ENCODE measurements at places on chromosomes 12 and 14.

- no peak for DNase-seq
These were observed 57.0 kb upstream of the FBRSL1 start for GRCh38 chr12:132432721-132433577.

GRCh38 chr12:7369274-7369729 is 65.4 kb downstream of the ACSM4 start:
- no peak for DNase-seq

GRCh38 chr14:41403360-41403759 is 203.3 kb upstream of the LRFN5 start:
- no peak for DNase-seq

- DNase-seq: no peak
These were observed 5.9 kb downstream of the TCL1B start for GRCh38 chr14:95692109-95692508.

DNA sequence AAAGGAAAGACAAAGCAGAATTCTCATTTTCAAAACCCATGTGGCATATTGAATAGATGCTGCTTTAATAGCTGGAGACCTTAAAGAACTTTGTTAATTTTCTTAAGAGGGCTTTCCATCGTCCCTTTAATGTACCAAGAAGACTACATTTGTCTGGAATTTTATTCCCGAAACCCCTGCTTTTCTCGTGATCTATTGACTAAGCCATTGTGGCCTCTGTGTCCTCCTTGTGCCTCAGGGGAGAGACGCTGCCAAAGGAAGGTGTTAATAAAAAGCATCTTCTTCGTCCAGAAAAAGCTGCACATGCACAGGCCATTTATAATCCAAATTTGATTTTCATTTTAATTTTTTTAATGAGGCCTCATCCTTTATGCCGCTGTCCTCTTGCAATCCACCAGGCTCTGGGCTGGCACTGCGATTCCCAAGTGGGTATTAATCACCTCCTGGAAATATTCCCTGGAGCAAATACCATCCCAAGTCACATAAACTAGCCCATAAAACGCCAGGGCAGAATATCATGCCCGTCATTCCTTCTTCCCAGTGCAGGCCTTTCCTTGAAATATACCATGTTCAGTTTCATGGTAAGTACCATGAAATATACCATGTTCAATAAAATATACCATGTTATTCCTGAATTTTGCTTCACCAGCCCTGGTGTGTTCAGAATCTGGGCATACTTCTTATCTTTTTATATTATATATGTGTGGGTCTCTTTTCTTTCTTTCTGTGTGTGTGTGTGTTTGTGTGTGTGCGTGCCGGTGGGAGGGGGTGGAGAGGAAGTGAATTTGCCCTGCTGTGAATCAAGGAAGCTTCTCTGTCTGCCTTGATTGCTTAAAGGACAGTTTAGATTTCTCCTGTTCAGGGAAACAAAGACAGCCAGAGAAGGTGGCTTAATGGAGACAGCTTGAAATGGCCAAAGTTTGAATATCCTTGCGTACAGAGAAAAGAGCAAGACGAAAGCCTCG is 147.6 kb downstream of the PHETA1 start:
- DNase-seq: no peak

DNA sequence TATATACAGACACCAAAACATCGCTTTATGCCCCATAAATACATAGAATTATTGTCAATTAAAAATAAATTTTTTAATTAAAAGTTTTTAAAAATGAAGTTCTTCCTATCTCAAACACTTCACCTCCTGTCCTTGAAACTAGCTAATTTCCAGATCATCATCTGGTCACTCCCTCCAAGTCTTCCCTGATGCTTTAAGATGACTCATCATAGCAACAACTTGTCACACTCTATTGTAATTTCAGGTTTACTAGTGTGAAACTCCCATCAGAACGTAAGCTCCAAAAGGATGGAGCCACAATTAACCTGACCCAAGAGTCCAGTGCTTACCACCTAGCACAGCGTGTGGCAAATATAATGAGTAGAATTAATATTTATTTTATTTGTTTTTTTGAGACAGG is 16.3 kb downstream of the GXYLT1 start:
- no peak for DNase-seq

GRCh38 chr14:54784060-54784459 is 118.6 kb downstream of the GCH1 start:
- no peak for DNase-seq

DNA sequence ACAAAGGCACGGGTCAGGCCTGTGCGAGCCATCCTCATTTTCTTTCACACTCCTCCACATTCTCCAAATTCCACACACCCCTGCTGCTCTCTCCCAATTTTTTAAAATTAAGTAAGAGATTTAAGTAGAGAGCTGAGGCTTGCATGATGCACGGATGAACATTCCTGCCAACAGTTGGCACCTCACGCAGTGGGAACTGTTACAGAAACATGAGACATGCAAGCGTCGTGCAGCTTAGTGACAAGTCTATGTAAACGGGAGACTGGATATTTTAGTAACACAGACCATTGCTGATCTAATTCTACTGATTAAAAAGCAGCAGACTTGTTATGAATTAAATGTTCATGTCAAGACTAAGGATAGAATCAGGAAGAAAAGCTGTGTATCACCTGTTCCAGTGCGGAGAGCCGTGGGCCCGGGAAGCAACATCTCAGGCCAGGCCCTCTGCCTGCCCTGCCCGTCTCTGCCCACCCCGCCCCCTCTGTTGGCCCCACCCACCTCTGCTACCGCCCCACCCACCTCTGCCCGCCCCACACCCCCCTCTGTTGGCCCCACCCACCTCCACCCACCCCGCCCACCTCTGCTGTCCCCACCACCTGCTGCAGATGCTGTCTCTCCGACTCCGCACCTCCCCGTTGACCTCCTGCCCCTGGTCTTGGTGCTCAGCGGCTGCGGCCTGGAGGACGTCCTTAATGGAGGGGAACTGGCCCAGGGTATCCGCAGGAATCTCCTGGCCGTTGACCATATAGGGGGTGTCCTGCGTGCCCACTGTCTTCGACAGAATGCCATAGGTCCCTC is 21.2 kb downstream of the GOLGA3 start:
- no peak for DNase-seq

- peak; percentile 54 for DNase-seq
These were observed 48.5 kb downstream of the NTF3 start for GRCh38 chr12:5480218-5480937.

DNA sequence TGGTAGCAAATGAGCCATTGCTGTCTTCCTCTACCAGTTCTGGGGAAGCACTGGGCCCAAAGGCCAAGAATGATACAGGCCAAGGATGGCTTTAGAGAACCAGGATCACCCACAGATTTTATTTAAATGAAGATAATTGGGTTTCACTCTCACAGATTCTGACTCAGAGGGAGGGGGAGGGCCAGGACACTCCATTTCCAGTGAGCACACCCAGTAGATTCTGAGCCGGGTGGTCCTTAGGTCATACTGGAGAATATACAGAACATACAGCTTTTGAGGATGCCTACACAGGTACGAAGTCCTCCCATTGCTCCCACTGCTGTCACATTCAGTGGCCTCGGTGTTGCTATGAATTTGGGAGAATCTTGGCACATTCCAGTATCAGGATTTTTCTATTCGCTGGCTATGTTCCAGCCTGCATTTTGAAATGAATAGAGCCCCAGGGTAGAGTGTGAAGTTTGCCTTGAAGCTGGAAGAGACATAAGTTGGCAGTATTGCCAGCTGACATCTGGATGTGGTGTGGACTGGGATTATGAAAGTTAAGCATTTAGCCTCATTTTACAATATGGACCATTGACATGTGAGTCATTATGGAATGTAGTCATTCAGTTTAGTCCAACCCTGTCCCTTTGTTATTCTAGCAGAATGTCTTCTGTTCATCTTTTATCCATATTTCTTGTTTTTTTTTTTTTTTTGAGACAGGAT is 45.8 kb upstream of the POC1B start:
- no peak for DNase-seq

DNA sequence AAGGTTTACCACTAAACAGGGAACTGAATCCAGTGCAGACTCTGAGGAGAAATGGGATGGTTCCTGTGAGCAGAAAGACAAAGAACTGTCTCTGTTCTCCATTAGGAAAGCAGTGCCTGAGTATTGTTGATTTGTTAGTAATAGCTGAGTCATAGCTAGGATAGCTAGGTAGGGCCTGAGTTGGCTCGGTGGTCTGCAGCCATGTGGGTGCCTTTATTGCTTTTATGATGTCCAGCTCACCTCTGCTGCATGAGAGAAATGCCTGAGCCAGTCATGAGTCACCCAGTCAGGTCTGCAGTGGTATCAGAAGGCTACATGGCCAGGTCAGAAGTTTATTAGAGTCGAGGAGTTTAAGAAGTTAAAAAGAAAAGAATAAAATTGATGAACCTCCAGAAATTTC is 24.2 kb downstream of the TRHDE start:
- no peak for DNase-seq

DNA sequence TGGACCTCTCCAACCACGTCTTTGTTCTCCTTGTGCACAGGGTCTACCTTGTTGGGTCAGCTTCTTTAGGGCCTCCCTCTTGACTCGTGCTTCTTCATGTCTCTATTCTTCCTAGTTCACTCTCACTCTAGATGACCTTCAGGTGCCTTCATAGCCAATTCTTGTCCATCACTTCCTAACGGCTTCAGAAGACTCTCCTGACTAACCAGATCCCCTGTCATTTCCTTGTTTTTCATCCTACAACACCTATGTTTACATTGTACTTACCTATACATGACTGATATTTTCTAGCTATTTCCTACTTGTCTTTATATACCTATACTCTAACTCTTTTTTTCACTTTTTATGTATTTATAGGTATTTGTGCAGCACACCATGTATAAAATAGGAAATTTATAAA is 117.1 kb downstream of the RPS6KA5 start:
- no peak for DNase-seq

DNA sequence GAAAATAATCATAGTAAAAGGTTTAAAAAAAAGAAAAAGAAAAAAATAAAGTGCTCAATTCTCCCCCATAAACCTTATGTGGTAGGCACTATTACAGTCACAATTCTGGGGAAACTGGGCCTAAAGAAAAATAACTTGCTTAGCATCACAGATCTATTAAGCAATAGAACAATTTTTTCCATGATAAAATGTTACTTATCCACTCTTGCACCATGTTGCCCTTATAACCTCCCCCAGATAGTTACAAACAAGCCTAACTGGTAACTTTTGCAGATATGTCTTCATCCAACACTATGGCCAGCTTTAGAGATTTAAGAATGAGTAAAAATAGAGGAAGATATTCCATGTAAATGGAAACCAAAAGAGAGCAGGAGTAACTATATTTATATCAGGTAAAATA is 164.8 kb downstream of the DUSP6 start:
- no peak for DNase-seq

DNA sequence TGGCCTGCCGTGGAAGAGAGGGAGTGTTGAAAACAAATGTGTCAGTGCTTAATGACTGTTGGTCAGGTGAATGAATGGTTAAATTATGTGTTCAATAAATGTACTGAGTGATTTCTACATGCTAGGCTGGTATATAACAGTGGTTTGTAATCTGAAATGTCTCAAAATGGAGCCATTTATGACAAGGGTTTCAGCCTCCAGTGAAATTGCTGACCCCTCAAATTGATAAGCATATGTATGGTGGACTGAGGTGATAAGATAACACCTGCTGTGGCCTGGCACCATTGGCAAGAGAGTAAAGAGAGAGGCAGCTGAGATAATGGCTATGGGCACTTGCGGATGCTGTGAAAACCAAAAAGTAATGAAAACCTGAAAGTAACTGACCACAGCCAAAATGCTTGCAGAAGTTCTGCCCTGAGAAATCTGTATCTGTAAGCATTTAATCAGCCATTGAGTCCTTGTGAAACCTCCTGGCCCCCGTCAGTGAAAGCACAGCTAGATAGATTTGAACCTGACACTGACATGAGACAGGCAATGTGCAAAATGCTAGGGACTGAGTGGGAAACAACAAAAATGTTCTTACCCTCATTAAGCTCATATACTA is 1.4 kb upstream of the BCAT1 start:
- no peak for DNase-seq

DNA sequence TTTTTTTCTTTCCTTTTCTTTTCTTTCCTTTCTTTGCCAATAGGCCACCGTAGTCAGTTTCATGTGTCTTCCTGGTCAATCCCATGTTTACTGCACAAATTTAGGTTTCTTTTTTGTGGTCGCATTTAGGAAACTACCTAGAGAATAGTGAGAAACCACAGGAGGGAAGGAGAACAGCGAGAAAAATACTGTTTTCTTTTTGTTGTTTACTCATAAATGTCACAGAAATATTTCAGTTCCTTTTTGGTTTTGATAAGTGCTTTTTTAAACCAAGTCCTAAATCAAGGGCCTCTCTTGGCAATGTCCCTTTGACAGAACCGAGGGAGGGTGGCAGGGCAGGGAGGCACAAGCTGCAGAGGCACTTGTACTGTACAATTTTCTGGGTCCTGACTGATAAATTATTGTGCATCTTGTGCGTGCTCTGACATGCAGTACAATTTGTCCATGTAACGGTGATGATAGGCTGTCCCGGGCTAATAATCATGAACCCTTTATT is 326.1 kb downstream of the CACNA1C start:
- DNase-seq: no peak

DNA sequence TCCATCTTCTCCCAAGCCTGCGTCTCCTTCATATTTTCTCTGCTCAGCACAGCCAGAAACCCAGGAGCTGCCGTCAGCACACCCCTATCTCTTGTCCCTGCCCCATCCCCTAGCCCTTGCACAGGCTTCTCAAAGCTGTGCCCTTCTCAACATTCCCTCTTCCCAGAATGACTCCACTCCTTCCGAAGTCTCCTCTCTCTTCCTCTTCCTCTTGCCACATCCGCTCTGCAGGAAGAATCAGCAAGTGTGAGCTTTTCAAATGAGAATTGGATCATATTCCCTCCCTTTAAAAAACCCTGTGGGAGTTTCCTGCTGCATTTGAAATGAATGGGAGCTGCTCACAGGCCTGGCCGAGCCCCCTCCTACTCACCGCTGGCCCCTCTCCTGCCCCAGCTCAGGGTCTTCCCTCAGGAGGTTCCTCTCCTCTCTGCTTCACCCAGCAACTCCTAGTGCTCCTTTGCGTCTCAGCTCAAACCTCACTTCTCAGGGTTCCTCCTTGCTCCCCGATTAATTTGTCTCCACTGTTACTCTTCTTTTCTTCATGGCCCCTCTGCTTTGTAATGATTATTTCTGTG is 528.5 kb upstream of the CCDC196 start:
- no peak for DNase-seq

DNA sequence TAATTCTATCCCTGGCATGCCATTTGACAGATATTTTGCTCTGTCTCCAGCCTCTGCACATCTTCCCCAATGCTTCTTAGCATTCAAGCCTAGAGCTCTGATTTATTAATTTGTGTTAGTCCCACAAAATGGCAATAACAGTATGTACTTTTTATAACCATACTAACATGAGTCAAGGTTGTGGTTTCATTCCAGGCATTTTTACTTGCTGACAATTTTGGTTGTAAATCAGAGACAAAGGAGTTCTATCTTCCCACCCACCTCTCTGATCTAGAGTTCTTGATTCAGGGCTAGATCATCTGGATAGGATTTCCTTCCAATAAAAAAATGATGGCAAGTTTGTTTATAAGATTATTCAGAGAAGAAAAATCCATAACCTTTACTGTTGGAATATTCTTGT is 18.5 kb upstream of the CISTR start:
- no peak for DNase-seq

DNA sequence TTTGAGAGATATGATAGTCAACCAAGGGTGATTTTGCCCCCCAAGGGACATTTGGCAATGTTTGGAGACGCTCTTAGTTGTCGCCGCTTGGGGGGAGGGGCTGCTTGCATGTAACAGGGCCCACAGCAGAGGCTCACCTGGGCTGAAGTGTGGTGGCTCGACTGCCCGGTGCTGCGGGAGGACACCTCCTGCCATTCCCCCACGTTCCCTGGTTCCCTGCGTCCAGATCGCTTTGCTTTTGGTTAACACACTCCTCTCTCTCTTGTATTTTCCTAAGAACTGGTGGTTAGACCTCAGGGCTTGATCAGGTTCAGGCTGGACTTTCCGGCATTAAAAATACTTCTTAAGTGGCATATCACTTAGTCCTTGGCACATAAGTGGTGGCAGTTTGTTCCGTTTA is 18.9 kb downstream of the PPP2R5C start:
- no peak for DNase-seq
